Activated T-cell treated with anti-CD3 and anti-CD28 coated beads, Interleukin-2, amount 50 U/mL, for 4 hours (primary cell): ENCODE measurements at places on chromosomes 1 and 21. TPM values are rescaled to one million over a fixed set of nuclear protein-coding genes. Genes with fewer than 3 reads are reported as not detected.

The PDC gene
- total RNA-seq = not detected

DNA sequence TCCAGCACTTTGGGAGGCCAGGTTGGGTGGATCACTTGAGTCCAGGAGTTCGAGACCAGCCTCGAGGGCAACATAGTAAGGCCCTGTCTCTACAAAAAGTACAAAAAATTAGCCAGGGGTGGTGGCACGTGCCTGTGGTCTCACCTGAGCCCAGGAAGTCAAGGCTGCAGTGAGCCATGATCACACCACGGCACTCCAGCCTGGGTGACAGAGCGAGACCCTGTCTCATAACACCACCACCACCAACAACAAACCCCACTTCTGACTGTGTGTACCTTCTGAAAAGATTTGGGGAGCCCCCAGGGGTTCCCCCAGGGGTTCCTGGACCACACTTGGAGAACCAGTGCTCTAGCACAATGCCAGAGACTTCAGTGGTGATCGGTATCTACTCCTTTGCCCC, 29.9 kb downstream of the NUAK2 start:
- DNase-seq = no peak

DNA sequence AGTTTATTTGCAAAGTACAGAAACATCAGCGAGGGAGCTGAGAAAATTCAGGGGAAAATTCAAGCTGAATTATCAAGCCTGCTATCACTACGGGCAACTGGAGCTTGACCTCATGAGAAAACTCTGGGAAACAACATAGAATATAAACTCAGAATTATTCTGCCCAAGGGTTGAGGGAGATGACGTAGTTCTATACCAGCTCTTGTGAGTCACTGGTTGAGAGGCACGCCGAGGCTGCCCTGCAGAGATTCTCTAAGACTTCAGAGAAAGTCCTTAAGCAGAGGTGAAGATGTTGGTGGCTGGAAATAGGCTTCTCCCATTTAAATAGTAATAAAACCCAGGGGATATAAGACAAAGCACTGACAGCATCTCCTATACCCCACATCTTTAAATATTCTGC, 12.3 kb downstream of the SYDE2 start:
- no peak for DNase-seq

The TCHH gene
- 0.03 TPM for total RNA-seq

- no peak for DNase-seq
These were observed 36.5 kb downstream of the NCF2 start for GRCh38 chr1:183553764-183554163.

DNA sequence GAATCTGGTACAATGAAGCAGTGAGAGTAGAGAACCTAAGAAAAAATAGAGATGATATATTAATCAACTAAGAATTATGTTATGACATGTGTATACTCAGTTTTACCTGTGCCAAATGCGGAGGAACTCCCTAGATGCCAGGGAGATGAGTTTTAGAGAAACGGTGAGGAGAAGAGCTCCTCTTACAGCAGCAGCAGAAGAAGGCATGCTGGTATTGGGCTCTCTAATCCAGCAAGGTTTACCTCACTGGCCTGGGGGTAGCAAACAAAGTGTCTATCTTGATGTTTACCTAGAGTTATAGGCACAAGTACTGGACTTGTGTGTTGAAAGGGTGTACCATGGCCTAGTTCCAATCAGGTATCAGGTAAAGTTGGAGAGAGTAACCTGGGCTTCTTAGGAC, 28.9 kb upstream of the DEPDC1 start:
- DNase-seq = no peak

- DNase-seq = no peak
These were observed 190.2 kb downstream of the RASAL2 start for GRCh38 chr1:178284058-178284457.

The PGLYRP3 gene
- not detected for total RNA-seq

DNA sequence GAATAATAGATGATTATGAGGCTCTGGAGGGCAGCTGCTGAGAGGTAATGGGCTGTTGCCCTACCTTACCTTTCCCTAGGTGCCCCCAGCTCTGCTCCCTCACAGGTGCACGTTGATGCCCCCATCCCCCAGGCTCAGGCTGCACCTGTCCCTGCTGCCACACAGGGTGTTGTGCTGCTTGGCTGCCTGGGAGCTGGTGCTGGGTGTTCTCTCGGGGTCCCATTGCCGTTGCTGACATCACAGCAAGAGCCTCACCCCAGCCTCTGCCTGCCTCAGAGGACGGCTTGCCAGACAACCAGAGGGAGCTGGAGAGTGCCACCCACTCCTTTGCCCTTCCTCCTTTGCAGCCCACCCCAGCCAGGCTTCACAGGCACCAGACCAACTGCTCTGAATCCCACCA, 31.4 kb upstream of the DMBX1 start:
- DNase-seq = no peak

- DNase-seq = no peak
These were observed 127.1 kb upstream of the PKN2 start for GRCh38 chr1:88557014-88557413.

DNA sequence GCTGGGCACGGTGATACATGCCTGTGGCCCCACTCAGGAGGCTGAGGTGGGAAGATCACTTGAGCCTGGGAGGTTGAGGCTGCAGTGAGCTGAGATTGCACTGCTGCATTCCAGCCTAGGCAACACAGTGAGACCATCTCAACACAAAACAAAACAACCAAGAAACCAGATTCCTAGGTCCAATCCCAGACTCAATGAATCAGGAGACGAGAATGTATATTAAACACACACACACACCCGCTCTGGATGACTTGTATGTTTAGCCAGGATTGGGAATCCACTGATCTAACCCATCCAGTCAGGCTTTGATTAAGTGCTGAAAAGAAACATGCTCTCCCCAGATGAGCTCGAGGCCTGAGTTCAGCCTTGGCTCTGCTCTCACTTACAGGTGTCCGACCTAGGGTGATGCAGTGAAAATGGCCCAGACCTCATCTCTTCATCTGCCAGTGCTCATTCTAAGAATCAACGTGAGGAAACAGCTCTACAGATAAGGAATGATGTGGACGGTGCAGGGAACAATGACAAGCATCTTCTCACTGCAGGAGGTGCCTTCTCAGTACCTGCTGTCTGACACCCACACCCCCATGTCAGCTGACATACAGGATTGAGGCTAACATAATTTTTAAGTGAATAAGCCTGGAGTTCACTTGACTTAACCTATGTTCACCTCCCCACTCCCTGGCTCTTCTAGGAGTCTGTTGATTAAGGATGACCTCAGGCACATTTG, 15.3 kb upstream of the SRSF4 start:
- DNase-seq = no peak

DNA sequence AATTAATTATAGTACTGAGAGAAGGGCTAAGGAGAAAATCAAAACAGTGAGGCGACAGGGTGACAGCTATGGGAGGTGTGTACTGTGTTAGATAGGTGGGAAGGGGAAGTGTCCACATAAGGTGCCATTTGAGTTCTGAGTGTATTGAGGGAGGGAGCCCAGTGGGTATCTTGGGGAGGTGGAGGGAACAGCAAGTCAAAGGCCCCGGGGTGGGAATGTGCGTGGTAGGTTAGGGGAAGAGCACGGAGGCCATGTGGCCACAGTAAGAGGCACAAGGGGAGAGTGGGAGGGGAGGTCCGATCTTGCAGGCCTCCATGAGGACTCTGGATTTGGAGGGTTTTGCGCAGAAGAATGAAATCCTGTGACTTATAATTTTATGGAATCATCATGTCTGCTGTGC, 3.0 kb upstream of the XKR8 start:
- DNase-seq = no peak

The DNAI4 gene
- 2.6 TPM for total RNA-seq

The OVAAL gene
- not detected for total RNA-seq

The C1orf87 gene
- total RNA-seq = not detected

The RCSD1 gene
- total RNA-seq = 17.5 TPM

DNA sequence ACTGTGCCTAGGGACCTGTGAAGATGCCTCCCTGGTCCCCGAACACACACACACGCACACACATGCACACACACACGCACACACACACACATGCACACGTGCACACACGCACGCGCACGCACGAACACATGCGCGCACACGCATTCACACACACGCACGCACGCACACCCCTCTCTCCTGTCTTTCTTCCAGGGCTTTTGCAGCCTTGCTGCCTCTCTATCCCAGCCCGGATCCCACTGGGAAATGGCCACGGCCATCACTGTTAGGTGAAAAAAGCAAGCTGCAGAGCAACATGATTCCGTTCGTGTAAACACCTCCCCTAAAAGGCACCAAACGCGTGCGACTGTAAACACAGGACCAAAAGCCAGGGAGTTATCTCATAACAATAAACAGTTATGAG, 39.7 kb downstream of the NKAIN1 start:
- no peak for DNase-seq

DNA sequence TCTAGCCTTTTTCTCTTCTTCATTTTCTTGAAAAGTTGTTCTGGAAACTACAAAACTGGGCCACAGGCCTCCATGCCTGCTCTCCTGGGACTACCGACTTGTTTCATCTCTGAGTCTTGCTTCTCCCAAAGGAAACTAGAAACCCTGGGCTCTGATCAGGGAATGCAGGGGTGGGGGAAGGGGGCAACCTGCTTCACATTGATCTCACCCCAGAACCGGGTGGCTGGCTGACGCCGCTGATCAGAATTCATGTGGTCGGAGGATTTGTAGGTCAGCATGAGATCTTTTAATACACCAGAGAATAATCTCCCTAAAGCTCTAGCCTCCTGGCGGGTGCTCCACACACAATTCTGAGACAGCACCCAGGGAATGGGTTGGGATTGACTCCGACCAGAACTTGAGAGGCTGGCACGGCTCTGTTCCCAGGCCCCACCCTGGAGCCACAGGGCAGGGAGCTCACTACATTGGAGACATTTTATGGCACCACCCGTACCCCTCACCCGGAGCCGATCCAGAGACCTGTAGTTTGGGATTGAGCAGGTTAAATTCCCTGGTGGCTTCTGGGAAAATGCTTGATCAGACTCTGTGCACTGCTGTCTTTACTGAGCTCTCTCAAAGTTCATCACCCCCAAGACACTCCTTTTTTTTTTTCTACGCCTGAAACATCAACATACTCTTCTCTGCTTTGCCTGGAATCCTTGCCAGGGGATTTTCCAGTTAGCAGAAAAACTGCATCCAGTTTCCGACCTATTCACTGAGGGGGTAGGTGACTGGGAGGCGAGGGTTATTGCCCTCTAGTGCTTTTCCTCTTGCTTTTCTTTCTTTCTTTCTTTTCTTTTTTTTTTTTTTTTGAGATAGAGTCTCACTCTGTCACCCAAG, 12.2 kb upstream of the ARHGEF10L start:
- no peak for DNase-seq

DNA sequence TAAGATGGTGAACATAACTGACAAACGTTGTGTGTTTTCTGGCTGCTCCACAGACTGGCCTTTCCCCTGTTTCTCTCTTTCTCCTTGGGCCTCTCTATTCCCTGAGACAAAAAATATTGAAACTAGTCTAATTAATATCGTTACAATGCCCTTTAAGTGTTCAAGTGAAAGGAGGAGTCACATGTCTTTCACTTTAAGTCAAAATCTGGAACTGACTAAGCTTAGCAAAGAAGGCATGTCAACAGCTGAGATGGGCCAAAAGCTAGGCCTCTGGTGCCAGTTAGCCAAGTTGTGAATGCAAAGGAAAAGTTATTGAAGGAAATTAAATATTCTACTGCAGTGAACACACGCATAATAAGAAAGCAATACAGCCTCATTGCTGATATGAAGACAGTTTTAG, 32.2 kb upstream of the FCRL3 start:
- DNase-seq = no peak

The FNDC10 gene
- 4.8 TPM for total RNA-seq

The RHBG gene
- not detected for total RNA-seq
